ENCODE measurements at places on chromosomes 6 and 20.

- no peak for DNase-seq
Measured at GRCh38 chr6:165640806-165641205, 22.2 kb downstream of the PDE10A start.

GRCh38 chr6:120173250-120173649 lies 823.7 kb upstream of the MAN1A1 start:
- DNase-seq, result no peak

DNA sequence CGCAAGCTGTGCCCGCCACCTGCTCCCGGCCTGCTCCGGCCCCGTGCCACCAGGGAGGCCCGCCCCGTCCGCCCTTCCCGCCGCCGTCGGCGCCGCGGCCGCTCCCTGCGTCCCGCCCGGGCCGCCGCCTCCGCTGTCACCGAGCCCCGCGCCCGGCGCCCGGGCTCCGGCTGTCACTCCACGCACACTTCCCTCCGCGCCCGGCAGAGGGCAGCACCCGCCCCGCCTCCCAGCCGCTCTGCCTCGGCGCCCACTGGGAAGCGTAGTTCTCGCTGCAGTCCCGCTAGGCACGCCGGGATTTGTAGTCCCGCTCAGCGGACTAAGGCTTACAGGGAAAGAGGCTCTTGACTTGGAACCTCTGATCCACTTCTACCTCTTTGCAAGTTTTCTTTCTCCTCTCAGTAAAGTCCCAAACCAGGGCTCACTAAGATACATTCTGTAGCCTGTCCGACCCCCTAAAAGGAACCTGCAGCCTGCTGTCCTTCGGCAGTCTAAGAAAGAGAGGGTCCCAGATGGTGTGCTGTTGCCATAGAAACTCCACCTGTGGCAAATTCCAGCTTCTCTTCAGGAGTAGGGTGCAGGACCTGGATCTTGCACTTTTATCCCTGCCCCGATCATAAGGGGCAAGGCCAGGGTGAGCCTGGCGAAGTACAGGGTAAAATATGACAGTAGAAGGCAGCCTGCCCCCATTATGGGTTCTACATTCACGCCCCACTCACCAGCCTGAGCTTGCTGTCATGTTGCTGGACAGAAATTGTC lies at the start of gene TFEB:
TFEB (minus strand) TSS at position 182 of the 759 bp plus-strand sequence. CDS start 44,395 bp downstream, outside the sequence.
- DNase-seq, result peak; percentile 83

GRCh38 chr20:57620999-57621398 lies 773 bp upstream of the ZBP1 start:
- DNase-seq, result no peak

- DNase-seq, result no peak
Measured at GRCh38 chr6:64750910-64751309, 956.1 kb downstream of the EYS start.

DNA sequence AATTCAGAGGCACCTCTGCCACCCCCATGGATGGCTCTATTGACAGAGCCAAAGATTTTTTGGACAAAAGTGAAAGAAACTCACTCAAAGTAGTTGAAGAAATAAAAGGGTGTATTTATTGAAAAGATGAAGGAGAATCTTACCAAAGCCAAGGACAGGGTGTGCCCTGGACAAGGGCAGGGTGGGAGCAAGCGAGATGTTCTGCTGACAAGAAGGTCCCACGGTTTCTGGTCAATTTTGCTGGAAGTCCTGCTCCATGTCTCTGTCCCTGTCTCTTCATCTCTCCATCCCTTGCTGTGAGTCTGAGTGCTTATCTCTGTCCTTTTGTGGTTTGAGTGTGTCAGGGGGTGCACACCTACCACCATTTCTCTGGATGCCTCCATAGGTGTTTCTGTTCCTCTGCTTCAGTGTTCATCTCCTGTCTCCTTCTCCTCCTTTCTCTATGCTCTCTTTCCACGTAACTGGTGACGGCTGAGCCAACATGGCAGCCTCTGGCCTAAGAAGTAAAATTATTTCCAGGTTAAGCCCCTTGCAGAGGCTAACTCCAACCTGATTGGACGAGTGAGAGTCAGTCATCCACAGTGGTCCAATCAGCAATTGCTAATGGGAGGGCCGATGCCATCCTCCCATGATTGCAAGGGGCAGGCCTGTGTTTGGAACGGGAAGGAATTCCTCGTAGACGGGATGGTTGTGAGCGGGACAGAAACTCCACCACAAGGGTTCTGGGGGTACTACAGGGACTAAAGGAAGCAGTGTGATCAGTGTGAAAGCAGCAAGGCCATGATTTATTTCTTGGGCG lies 502.1 kb upstream of the CDH4 start:
- no peak for DNase-seq

GRCh38 chr6:115811541-115811940 lies 249.2 kb downstream of the FRK start:
- DNase-seq, result no peak

DNA sequence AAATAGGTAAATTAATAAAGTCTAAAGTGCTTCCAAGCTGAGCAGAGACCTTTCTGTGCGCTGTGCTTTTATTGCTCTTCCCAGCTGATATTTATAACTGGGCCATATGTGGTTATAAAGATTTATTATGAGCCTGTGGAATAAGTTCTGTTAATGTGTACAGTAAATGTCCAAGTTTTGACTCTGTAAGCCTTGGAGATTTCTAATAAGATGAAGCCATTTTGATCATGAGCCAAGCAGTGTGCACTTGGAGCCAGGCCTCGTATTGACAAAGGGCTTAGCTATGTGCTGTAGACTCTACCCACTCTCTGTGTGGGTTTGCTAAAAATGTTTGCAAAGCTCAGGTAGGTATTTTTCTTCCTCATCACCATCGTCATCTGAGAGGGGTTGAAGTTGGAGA lies 361.1 kb downstream of the FOXA2 start:
- no peak for DNase-seq

- DNase-seq, result peak; percentile 35
Measured at GRCh38 chr6:145789443-145789842, 25.2 kb downstream of the FBXO30 start.

DNA sequence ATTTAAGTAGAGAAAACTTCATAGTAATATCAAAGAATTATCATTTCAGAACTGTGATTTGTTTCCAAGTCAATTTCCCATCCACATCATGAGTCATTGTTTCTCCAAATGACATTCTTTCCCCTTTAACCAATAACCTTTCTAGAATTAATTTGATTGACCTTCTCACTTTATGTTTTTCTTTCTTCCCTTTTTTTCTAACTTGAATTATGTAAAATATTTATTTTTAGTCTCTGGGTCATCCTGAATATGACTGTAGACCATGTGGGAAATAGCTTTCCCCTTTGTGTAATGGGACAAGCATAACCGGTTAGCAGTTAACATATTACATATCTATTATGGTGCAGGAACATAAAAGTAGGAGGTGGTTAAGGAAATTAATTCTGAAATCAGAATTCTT lies 291.1 kb downstream of the GJA1 start:
- DNase-seq, result peak; percentile 35

GRCh38 chr6:137808836-137809315 lies 58.2 kb upstream of the TNFAIP3 start:
- no peak for DNase-seq

GRCh38 chr20:59604741-59605600 lies 631 bp downstream of the PHACTR3 start:
- DNase-seq, result no peak

DNA sequence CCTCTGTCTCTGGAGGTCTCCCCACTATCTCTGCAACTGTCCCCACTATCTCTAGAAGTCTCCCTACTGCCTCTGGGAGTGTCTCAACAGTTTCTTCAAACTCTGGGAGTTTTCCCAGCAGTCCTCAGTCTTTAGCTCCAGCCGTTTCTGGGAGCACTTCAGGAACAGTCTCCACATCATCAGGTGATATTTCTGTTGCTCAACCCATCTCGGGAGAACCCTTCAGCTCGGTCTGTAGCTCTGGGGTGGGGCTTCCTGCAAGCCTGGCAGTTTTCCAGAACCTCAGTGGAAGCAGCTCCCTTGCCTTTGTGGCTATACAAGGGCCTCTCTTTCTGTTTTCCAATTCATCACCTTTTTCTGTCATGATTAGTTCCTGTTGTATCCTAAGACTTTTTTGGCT lies 3.0 kb upstream of the SFTA2 start:
- DNase-seq, result no peak

DNA sequence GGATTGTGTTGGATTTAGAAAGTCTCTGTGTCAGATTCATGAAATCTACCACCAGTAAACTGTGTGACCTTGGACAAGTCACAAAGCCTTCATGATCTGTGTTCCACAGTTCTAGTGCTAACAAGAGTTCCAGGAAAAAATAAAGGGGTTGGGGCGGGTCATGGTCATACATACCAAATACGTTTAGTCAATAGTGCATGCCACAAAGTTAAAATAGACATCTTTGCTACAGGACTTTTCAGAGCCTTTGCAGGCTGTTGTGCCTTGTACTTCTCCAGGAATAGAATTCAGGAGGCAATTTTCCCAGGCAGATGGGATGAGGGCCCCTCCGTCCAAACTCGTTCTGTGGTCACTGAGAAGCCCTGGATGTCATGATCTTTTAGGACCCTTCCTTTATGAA lies 127.2 kb downstream of the EYA2 start:
- no peak for DNase-seq

- no peak for DNase-seq
Measured at GRCh38 chr6:133392015-133392414, 150.9 kb downstream of the EYA4 start.

DNA sequence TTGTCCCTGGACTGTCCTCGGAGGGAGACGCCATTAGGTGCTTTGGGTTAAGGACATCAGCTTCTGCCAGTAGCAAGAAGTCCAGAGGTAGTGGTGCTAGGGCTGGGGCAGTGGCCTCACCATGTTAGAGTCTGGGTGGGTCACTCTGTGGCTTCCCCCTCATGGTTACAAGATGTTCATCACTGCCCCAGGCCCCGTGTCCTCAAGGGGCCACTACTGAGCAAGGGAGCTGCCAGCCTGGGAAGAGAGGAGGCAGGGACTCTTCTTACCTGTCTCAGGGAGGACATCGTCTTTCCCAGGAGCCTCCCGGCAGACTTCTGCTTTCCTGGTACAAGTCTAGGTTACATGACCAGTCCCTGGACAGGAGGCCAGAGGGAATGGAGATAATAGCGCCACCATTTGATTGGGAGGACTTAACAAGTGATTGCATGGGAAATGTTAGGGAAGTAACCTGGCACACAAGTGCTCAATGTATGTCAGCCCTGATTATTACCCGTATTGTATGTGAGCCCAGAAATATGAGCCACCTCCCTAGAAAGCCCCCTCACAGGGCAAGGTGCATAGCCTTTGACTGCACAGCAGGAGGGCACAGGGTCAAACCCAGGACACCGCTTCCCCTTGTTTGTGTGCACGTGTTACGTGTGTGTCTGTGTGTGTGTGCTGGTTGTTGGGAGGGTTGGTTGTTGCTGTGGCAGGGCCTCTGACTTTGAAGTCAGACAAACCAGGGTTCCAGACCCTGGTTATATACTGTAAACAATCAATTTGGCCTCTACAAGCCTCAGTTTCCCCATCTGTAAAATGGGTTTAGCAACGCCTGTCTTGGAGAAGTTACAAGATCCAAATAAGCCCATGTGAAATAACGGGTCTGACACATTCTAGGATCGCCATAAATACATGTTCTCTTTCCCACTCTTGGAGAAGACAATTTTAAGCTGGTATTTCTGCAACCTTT lies 30.0 kb downstream of the SIRPA start:
- DNase-seq, result no peak

DNA sequence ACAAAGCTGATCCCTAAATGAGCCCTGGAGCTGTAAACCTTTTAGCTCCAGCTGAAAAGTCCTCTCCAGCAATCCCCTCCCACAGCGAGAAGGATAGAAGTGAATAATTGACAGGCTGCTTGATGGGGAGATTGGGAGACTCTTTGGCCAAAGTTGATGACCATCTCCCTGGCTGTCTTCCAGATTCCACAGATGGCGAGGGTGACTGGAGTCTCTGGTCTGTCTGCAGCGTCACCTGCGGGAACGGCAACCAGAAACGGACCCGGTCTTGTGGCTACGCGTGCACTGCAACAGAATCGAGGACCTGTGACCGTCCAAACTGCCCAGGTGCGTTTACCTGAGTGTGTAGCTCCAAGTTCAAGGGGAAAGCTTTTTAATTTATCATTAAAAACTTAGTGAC lies 67.3 kb downstream of the ISM1 start:
- no peak for DNase-seq

- no peak for DNase-seq
Measured at GRCh38 chr20:20092827-20093226, 40.5 kb downstream of the CFAP61 start.

GRCh38 chr20:36408219-36408618 lies 102.1 kb downstream of the DLGAP4 start:
- DNase-seq, result peak; percentile 32

GRCh38 chr20:63138855-63139341 lies 77.0 kb downstream of the YTHDF1 start:
- DNase-seq, result peak; percentile 19

GRCh38 chr20:47482705-47483104 lies 19.0 kb upstream of the NCOA3 start:
- DNase-seq, result no peak

DNA sequence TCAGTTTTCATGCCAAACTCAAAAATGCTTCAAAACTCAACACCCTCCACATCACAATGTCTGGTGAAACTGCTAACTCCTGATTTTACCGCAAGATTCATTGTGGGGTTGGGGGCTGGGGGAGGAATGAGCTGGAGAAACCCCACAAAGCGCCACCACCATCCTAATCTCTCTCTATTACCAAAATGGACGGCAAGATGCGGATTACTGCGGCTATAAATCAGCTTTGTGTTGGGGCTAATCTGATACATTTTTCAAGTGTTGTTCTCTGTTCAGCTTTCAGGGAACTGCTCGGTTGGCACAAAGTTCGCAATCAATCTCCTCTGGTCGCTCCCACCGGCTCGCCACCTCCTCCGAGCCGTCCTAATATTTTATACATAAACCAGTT lies 83.7 kb downstream of the TMEM242 start:
- DNase-seq, result no peak

GRCh38 chr6:20463396-20463795 lies 61.7 kb downstream of the E2F3 start:
- DNase-seq, result no peak

DNA sequence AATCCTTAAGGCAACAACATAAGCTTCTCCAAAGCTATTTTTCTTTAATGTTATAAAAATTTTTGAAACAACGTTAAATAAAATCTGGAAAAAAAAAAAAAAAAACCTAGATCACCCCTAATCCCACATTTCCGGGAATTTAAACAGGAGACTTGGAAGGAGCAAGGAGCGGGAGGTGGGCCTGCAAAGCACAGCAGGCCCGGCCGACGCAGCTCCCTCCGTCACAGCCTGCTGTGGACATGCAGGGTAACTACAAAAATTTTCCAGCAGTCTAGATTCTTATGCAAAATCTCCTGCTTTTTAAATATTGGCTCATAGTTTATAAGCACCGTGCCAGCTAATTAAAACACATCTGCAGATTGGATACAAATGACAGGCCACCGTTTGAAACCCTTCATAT lies 23.5 kb downstream of the FOXF2 start:
- no peak for DNase-seq

Measured in LHCN-M2 (cell line).